ENCODE measurements at places on chromosomes 3 and 15.

DNA sequence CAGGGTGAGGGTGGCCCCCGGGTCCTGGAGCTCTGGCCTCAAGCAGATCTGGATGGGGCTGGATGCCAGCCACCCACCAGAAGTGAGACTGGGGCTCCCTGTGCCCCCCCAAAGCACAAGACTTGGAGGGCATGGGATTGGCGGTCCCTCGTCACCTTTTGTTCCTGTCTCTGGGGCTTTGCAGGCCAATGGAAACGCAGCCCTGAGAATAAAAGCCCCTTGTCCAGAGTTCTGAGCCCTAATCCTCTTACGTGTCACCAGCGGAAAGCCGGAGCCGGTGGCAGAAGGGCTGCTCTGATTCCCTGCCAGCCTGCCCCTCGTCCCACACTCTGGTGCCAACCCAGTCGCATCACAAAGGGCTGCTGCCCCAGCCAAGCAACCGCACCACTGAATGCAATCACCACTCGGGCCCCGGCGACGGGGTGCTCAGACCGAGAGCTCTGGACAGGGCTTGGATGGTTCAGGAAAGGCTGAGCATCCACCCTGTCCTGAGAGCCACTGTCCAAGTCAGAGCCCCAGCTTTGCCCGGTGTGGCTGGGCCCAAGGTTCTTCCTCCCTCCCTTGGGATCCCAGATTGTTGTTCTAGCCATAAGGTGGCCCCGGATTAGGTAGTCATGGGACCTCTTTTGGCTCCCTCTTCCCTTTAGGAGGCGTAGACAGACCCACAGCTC lies 22.8 kb upstream of the ELP6 start:
- no peak for DNase-seq

GRCh38 chr15:53536479-53537120 lies 222.9 kb downstream of the WDR72 start:
- no peak for DNase-seq

DNA sequence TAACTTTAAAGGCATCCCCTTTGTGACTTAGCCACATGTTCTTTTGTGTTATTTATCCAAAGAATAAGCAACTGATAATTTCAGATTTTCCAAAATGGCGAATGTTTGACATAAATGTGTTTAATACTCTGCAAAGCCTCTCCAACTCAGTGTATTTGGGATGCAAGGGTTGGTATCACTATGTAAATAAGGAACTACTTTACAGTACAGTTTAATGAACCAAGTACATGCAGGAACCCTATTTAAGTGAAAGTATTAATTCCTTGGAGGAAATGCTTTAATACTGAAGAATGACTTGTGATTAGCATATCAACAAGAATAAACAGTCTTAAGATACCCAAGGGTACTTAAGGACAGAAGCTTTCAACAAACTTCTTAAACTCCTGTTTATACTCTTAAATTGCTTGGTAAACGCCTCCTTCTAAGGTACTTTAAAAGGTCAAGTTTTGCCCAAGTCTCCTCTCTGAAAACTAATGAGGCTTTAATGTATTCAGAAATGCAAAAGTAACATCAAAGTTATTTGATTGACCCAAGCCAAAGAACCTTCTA lies 107.7 kb downstream of the TNIK start:
- no peak for DNase-seq

GRCh38 chr15:56940388-56940787 lies 21.9 kb downstream of the TCF12 start:
- DNase-seq, result no peak

GRCh38 chr15:68921926-68922325 lies 8.4 kb upstream of the SPESP1 start:
- DNase-seq, result no peak

GRCh38 chr15:95742836-95743235 lies 587.7 kb upstream of the NR2F2 start:
- no peak for DNase-seq

DNA sequence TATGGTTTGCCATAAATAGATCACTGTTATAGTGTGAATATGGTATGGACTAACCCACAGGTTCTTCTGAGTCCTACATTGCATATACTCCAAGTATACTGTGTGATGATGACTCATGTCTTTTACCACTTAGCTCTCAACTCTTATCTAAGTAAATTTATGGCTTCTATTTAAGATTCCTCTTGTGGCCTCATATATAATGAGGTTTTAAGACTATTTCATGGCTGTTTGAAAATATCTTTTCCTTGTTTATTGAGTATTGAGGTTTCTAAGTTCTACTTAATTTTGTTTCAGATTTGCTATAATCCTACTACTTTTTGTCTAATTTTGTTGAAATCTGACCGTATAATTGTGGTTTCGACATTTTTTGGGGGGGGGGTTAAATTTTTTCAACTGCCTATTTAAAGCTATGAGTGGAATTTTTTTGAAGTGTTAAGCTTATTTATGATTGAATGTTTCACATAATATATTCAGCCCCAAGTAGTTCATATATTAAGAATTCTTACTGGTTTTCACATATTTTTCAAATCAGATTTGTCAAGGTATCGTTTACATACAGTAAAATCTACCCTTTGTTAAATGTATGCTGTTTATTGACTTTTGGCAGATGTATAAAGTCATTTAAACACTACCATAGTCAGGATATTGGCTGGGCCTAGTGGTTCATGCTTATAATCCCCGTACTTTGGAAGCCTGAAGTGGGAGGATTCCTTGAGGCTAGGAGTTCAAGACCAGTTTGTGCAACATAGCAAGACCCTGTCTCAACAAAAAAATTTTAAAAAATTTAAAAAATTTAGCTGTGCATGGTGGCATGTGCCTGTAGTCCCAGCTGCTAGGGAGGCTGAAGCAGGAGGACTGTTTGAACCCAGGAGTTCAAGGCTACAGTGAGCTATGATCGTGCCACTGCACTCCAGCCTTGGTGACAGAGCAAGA lies 11.7 kb downstream of the SLC25A36 start:
- DNase-seq, result no peak

DNA sequence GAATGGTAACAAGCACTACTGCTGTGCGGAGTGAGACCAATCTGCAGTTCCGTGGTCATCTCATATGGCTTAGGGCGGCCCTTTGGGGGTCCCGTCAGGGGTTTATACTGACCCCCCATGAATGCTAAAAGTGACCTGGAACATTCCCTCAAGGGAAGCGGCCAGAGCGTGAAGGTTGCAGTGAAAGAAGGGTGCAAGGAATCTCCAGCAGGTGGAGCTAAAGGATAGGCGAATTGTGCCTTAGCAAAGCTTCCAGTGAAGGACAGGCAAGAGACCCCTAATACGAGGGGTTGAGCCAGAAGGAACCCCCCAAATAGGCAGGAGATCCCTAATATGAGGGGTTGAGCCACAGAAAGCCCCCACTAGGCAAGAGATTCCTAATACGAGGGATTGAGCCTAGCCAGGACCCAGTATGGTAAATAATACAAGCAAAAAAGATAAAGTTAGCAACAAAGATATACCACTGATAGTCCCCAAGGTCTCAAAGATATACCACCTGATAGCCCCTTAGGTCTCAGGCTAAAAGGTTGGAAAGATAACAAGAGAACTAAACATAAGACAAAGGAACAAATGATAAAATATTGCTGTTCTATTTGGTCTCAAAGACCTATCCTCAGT lies 32.8 kb downstream of the ZNF589 start:
- DNase-seq, result peak; percentile 9

- no peak for DNase-seq
Observed at GRCh38 chr15:28147801-28148200, 48.7 kb upstream of the OCA2 start.

DNA sequence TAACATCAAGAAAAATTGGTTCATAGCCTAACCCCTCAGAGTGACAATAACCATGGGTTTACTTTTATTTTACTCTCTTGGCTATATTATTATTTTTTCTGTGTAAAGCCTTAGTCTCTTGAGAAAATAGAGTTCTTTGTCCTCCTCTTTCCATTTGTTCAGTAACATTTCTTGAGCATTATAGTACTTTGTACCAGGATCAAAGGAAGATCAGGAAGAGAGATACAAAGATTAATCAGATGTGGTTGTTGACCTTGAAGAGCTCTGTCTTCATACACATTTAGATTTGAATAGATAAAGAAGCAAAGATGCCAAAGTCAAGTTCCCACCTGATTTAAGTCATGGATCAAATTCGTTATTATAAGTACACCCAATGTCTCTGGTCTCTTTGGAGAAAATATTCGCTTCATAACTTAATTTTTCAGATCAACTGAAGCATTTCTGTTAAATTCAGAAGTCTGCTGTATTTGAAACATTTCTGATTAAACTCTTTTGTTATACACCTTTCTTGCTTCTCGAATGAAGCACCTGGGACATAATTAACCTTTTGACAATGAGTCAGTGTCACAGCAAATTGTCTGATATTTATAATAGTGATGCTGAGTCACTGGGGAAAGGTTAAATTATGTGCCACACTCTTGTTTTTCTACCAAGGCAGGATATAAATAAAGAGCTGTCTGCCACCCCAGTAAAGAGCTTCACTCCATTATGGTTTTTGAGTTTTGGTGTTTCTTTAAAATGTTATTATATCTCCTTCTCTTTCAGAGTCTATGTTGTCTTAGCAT lies 100.2 kb downstream of the GHSR start:
- DNase-seq, result no peak

GRCh38 chr15:92268900-92269299 lies 124.8 kb upstream of the ST8SIA2 start:
- DNase-seq, result no peak

DNA sequence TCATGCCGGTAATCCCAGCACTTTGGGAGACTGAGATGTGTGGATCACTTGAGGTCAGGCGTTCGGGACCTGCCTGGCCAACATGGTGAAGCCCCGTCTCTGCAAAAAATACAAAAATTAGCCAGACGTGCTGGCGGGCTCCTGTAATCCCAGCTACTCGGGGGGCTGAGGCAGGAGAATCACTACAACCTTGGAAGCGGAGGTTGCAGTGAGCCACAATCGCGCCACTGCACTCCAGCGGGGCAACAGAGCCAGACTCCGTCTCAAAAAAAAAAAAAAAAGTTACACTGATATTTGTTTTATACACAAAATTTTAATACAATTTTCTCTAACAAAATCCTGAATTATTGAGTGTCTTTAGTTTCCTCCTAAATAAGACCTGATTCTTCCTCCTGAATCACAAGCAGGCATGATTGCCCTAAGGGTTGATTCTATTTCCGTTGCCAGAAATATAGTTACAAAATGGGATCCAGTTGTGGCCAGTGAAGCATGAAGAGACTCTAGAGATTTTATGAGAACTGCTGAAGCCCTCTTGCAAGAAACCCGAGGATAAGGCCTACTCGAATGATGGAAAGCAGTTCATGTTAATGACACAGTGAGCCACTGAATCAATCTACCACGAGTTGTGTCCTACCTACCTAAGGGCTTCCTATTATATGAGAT lies 9.6 kb upstream of the SMARCC1 start:
- no peak for DNase-seq

DNA sequence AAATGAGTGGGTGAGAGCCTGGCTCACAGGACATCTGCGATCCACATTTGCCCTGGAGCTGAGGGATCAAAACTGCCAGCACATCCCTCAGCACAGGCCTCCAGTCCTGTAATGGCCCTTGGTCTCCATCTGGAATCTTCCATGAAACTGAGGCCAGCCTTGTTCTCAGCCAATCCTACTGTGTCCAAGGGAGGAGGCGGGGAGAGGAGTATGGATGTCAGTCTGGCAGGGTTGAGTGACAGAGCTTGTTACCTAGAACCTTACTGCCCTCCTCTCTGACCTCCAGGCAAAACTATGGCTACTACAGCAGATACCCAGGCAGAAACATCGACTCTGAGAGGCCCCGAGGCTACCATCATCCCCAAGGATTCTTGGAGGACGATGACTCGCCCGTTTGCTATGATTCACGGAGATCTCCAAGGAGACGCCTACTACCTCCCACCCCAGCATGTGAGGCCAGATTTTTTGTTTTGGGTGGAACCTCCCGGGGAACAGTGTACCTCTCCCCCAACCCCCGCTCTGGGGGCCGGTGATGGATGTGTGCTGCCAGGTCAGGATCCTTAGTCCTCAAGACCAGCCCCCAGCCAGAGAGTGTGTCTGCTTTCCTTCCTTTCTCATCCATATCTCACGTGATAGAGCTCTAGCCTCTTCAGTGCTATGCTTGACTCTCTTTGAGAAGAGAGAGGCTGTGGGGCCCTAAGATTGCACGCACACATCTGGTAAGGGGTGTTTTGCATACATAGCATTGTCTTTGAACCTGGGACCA lies 41.3 kb downstream of the CHDH start:
- no peak for DNase-seq

DNA sequence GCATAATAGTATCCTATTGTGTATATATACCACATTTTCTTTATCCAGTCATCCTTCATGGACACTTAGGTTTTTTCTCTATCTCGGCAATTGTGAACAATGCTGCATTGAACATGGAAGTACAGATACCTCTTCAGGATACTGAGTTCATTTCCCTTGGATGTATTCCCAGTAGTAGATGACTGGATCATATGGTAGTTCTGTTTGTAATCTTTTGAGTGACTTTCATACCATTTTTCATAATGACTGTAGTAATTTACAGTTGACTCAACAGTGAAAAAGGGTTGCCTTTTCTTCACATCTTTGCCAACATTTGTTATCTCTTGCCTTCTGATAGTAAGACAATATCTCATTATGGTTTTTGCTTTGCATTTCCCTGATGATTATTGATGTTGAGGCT lies 21.8 kb downstream of the MYH15 start:
- no peak for DNase-seq

DNA sequence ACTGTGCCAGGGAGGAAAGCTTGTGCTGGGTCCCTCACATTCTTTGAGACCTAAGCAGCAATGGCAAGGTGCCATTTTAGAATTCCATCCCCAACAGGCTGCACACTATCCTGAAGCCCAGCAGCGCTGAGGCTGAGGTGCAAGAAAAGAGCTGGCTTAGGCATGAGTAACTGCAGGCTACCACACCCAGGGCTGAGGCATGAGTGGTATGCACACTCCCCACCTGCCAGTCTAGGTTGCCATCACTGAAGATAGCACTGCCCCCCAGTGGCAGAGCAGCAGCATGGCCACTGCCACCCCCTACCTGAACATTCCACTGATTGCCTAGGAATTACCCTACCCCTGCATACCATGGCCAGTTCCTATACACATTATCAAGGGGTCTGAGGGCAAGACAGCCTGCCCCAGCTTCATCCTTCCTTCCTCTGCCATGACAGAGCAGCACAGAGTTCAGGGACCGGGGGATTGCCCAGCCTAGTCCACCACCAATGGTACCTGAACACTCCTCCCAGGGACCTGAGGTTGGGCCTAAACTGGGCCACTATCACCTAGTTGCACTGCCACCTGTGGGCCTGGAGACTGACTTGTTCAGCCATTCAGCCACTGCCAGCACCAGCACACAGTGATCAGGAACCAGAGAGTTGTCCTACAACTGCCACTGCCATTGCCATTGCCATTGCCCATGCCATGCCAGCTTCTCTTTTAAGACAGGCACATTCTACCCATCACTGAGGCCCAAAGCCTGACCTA lies 129.8 kb downstream of the SATB1 start:
- DNase-seq, result peak; percentile 10

- no peak for DNase-seq
Observed at GRCh38 chr3:106232956-106233355, 364.1 kb upstream of the CBLB start.
